ENCODE measurements at places on chromosomes 6 and 20. TPM values are rescaled to one million over a fixed set of nuclear protein-coding genes. Genes with fewer than 3 reads are reported as not detected.

TTLL9 gene
- total RNA-seq, result 7.4 TPM

CENPQ gene
- total RNA-seq, result 8.1 TPM

SIGLEC1 gene
- total RNA-seq, result 0.23 TPM

POLR1C gene
- total RNA-seq, result 25.6 TPM

Measured in diencephalon (tissue), 1 donor.